Activated CD4-positive, alpha-beta T cell treated with anti-CD3 and anti-CD28 coated beads, Interleukin-2, amount 50 U/mL, for 4 hours (primary cell): ENCODE measurements at places on chromosomes 2 and 18.

GRCh38 chr2:179272406-179273192, 8.0 kb upstream of the SESTD1 start:
- no peak for DNase-seq

DNA sequence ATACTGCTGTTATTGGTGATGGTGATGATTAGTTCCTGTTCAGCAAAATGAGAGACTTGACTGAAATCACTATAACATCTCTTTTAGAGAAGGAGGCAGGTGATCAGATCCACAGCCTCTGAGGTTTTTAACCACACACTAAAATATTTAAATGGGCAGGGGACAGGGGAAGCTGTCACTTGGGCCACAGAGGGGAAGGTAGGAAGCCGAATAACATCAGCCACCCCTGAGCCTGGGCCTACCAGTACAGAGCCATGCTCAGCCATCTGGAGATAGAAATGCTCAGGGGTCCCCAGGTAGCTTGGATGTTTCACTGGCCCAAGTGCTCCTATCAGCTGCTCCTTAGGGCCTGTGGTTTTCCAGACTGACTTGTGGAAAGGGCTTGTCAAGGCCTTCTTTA, 122.3 kb downstream of the MRO start:
- DNase-seq = no peak

- no peak for DNase-seq
Measured at GRCh38 chr18:7786569-7786968, 219.5 kb downstream of the PTPRM start.

- no peak for DNase-seq
Measured at GRCh38 chr2:86788881-86789686, 1.6 kb downstream of the CD8A start.

GRCh38 chr18:77076111-77076510, 56.5 kb downstream of the MBP start:
- no peak for DNase-seq

- no peak for DNase-seq
Measured at GRCh38 chr2:96413323-96413722, 77.8 kb downstream of the NCAPH start.

GRCh38 chr2:135337071-135337470, 193.9 kb downstream of the ZRANB3 start:
- no peak for DNase-seq

DNA sequence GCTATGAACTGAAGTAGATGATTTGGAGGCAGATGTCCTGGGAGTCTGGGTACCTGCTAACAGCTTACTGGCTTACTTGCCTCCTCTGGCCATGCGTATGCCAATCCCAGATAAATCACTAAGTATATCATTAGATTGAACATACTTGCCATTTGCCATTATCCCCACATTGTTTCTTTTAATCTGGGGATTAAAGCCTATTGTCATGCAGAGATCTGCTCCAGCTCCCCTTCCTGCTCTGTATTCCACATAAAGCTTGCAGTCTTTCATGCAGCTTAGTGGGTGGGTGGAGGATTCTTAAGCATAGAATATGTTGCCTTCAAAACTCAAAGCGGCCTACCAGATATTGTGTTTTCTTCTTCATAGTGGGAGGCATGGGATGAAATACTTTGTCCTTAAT, 311.8 kb upstream of the MMADHC start:
- DNase-seq = no peak

GRCh38 chr2:217642944-217643343, 359.9 kb downstream of the TNS1 start:
- DNase-seq = no peak

DNA sequence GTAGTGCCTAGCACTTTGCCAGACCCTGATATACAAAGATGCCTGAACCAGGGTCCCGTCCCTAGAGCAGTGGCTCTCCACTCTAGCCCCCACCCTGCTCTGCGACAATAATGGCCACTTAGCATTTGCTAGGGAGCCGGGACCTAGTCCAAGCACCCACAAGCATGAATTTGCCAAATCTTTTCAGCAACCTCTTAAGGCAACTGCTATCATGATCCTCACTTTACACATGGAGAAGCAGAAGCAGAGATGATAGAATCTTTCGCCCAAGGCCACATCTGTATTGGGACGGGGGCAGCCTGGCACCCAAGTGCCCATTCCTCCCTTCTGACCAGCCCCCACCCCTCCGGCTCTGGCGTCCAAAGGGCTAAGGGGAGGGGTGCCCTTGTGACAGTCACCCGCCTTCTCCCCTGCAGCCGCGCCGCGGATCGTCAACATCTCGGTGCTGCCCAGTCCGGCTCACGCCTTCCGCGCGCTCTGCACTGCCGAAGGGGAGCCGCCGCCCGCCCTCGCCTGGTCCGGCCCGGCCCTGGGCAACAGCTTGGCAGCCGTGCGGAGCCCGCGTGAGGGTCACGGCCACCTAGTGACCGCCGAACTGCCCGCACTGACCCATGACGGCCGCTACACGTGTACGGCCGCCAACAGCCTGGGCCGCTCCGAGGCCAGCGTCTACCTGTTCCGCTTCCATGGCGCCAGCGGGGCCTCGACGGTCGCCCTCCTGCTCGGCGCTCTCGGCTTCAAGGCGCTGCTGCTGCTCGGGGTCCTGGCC, 13.0 kb downstream of the SIGLEC15 start:
- no peak for DNase-seq

- no peak for DNase-seq
Measured at GRCh38 chr18:58865701-58866065, 1.0 kb downstream of the ZNF532 start.

DNA sequence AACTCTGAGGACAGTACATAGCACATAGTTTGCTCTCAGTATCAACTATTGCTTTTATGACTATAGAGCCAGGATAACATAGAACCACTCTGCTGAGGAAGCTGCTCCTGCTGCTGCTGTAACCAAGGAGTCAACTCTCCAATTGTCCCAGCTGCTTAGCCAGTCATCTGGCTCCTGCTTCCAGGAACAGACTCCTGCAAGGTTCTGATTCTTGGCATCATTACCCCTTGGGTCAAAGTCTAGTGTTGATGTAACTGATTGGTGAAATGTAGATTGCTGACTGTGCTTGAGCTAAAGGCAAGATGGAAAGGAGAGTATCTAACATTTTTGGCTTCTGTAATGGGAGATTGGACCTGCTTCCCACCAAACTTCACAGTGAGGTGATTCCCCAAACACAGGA, 261.9 kb upstream of the FSHR start:
- no peak for DNase-seq

DNA sequence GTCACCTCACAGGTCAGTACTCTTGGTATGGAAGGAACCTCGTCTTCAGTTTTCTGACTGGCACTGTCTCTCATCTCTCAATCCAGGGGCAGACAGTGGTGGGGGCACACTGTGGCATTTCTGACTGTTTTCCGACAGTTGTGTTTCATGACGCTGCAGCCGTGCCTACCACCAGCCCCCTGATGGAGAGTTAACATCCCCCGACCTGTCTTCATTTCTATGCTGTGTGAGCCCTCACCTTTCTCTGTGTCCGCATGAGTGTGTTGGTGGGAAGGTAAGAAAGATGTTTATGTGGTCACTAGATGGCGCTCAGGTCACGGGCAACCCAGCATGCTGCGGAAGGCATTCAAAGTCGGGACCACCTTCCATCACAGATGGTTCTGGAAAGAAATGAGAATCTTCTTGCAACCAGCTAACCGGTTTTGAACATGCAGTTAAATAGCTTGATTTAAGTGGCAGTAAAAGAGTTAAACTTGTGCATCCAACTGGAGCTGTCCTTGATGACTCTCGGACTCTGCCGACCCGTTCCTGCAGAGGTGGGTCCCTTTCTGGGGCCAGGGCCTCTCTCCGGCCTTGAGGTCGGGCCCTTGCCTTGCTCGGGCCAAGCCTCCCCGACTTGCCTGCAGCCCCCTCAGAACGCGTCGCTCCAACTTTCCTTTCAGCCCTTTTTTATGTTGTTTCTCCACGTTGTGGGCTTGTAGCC, 92.4 kb downstream of the DYSF start:
- peak; percentile 8 for DNase-seq

GRCh38 chr2:121783180-121783579, 27.7 kb downstream of the TSN start:
- no peak for DNase-seq

- DNase-seq = no peak
Measured at GRCh38 chr2:167581961-167582574, 665.3 kb downstream of the STK39 start.

DNA sequence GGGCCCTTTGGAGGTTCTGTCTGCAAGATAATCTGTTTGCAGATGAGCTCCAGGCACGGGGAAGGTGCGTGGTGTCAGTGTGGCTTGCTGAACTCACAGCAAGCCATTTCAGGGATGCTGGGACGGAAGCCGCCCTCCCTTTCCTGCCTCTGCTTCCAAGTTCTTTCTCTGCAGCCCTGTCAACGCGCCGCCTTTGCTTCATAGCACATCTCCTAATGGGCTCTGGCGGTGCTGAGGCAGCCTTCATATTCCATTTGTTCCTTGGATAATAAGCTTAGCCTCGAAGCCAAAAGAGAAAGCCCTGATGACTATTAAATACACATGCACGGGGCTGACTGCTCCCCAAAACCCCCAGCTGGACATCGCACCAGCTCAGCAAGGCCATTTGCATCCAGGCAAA, 81.7 kb upstream of the TAF1B start:
- DNase-seq = no peak

- peak; percentile 19 for DNase-seq
Measured at GRCh38 chr2:175880-176820, 87.7 kb downstream of the SH3YL1 start.

- no peak for DNase-seq
Measured at GRCh38 chr18:8107426-8107825, 501.8 kb upstream of the RAB12 start.

DNA sequence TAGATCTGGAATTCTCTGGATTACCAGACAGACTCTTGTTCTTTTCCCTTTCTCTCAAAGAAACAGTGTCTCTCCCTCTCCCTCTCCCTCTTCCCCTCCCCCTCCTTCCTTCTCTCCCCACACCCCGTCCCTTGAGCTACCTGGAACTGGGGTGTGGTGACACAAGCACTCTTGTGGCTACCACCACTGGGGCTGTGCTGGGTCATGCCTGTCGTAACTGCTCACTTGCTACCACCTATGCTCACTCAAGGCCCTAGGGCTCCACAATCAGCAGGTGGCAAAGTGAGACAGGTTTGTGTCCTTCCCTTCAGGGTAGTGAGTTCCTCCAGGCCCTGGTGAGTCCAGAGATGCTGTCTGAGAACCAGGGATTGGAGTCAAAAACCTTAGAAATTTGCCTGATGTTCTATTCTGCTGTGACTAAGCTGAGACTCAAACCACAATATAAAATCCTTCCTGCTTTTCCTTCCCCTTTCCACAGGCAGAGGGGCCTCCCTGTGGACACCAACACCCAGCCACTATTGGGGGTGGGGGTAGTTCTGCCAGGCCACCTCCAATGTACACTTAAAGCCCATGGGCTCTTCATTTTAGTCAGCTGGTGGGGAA, 70.8 kb downstream of the OXER1 start:
- DNase-seq = no peak

DNA sequence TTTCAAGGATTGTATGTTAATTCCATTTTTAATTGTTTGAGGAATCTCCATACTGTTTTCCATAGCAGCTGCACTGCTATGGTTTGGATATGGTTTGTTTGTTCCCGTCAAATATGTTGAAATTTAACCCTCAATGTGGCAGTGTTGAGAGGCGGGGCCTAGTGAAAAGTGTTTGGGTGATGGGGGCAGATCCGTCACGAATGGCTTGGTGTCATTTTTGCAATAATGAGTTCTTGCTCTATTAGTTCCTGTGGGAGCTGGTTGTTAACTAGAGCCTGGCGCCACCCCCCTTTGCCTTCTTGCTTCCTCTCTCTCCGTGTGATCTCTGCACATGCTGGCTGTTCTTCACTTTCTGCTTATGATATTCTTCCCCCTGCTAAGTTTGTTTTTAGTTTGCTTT, 71.4 kb upstream of the LDLRAD4 start:
- DNase-seq = no peak

GRCh38 chr2:162011706-162012564, 62.1 kb downstream of the DPP4 start:
- DNase-seq = no peak

DNA sequence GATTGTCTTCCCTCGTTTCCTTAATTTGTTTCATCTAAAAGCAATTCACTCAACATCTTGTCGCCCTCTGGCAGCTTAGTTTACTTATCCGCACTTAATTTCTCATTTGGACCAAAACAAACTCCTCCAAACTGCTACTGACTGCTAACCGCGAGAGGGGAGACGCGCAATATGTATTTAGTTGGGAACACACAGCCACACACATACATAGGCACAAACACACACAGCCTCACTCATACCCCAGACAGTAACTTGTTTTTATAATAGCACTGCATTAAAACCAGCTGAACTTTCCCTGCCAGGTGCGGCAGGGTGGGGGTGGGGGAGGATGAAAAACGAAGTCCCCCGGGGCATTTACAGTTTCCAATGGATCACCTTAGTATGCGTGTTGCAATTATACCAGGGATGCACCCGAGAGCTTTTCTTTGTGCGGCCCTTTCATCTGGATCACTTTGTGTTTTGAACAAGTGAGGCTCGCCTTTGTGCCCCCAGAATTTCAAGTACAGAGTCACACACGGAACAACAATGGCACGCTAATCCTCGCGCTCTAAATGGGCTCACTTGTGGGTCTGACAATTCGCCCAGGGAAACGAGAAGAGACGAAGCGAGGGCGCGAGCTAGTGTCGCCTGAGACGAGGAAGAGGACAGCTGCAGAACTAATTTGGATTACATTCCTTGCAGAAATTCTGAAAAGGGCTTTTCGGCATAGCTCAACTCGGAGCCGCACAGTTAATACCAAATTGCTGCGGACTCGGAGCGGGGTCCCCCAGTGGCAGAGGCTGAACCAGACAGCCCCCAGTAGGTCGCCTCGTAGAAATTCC, 2.4 kb downstream of the ERBB4 start:
- no peak for DNase-seq

DNA sequence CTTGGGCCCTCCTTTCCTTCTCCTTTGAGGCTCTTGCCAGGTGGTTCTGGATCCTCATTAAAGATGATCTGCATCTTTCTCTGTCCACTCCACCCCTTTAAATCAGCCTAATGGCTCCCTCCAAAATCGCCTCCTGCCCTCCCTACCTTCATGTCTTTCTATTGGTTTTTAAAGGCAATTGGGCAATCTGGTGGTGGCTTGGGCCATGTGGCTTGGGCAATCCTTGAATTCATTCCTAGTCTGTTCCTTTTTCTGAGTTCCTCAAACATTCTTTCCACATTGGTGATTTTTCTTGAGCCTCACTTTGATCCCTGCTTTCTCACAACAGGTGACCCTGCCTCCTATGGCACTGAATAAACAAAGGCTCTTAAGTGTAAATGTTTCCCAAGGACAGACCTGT, 266.2 kb upstream of the REV1 start:
- DNase-seq = no peak

GRCh38 chr18:23337599-23338444, 115.3 kb upstream of the RIOK3 start:
- DNase-seq = no peak

GRCh38 chr2:181305301-181306123, 151.7 kb upstream of the ITGA4 start:
- DNase-seq = peak; percentile 12

GRCh38 chr2:43419876-43420275, 176.0 kb downstream of the THADA start:
- DNase-seq = no peak

- DNase-seq = no peak
Measured at GRCh38 chr2:240814946-240815760, 4.9 kb downstream of the KIF1A start.
